ENCODE measurements at places on chromosomes 7 and 10. TPM values are rescaled to one million over a fixed set of nuclear protein-coding genes. Genes with fewer than 3 reads are reported as not detected.

GRCh38 chr10:1602037-1602484 is 135.3 kb downstream of the ADARB2 start:
- no peak overlapping the region for H3K4me3 ChIP-seq
- no peaks in the 10 kb centered on the region for H3K27me3 ChIP-seq
- no peaks in the 10 kb centered on the region for H3K4me1 ChIP-seq
- H3K36me3 ChIP-seq: no peaks in the 10 kb centered on the region
- no peak for DNase-seq

DNA sequence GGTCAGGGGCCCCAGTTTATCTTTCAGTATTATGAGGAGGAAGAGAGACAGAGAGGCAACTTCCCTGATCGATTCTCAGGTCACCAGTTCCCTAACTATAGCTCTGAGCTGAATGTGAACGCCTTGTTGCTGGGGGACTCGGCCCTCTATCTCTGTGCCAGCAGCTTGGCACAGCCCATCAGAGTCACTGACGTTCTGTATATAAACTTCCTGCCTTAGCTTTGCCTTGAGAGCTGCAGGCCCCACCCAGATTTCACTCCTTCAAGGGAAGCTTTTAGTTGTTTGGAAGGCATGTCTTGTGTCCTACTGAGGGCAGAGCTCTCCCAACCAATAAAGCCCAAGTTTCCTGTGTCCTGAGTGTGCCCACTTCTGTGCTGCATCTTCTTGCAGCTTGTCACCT is 242.5 kb upstream of the PRSS58 start:
- H3K4me1 ChIP-seq: peaks cover 6% of the 10 kb centered on the region
- no peak overlapping the region for H3K27ac ChIP-seq
- H3K4me3 ChIP-seq: no peak overlapping the region
- no peaks in the 10 kb centered on the region for H3K36me3 ChIP-seq

GRCh38 chr7:35024298-35024697 is 13.0 kb downstream of the DPY19L1 start:
- DNase-seq: no peak
- H3K4me3 ChIP-seq: no peak overlapping the region
- no peak overlapping the region for H3K27ac ChIP-seq
- H3K4me1 ChIP-seq: peaks cover 9% of the 10 kb centered on the region
- no peaks in the 10 kb centered on the region for H3K36me3 ChIP-seq

GRCh38 chr7:127245607-127246006 is 7.1 kb downstream of the GRM8 start:
- H3K27ac ChIP-seq: no peak overlapping the region
- H3K36me3 ChIP-seq: no peaks in the 10 kb centered on the region
- no peaks in the 10 kb centered on the region for H3K4me1 ChIP-seq
- H3K4me3 ChIP-seq: no peak overlapping the region
- DNase-seq: no peak
- no peaks in the 10 kb centered on the region for H3K27me3 ChIP-seq

GRCh38 chr7:80542398-80542797 is 30.5 kb upstream of the GNAT3 start:
- H3K27me3 ChIP-seq: no peaks in the 10 kb centered on the region
- no peak for DNase-seq
- H3K4me3 ChIP-seq: no peak overlapping the region
- no peak overlapping the region for H3K27ac ChIP-seq
- H3K4me1 ChIP-seq: no peaks in the 10 kb centered on the region

DNA sequence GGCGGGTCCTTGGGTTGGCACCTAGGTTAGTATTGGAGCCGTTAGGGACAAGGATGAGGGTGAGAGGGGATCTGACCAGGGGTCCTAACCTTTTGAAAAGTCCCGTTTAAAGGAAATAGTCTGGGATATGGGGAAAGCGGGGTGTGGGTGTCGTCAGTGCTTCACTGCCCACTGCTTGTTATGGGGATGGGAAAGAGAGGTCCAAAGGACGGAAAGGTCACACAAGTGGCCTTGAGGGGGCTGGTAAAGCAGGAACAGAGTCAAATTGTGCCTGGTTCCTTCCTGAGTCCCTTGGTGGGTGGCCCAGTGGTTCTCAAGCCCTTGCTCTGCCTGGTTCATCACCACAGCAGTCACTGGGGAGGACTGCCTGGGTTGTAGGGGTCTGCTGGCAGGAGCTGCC is 2.6 kb upstream of the ZNF775 start:
- H3K27ac ChIP-seq: peak overlapping the region; percentile 98
- no peak for DNase-seq
- no peaks in the 10 kb centered on the region for H3K36me3 ChIP-seq
- H3K27me3 ChIP-seq: no peaks in the 10 kb centered on the region
- peaks cover 75% of the 10 kb centered on the region for H3K4me1 ChIP-seq
- no peak overlapping the region for H3K4me3 ChIP-seq

GRCh38 chr10:16853201-16853600 is 36.0 kb upstream of the RSU1 start:
- no peak overlapping the region for H3K4me3 ChIP-seq
- no peaks in the 10 kb centered on the region for H3K4me1 ChIP-seq
- no peaks in the 10 kb centered on the region for H3K27me3 ChIP-seq
- no peaks in the 10 kb centered on the region for H3K36me3 ChIP-seq

DNA sequence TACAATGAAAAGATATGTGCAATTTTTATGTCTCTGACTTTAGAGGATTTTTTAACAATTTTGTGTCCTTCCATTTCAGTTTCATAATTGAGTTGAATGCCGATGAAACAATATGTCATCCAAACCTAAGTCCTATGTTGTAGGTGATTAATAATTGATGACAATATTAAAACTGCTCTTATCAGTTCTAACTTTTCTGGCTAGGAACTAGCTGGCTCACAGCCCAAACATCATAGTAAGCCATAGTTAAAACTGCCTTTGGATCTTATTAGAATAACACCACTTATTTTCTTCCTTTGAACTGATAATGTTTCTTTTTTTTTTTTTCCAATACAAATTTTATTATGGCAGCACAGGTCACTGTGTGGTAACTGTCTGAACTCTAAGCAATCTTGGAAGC is 230.9 kb downstream of the GRM8 start:
- no peak overlapping the region for H3K4me3 ChIP-seq
- DNase-seq: peak; percentile 33
- no peaks in the 10 kb centered on the region for H3K36me3 ChIP-seq
- no peak overlapping the region for H3K27ac ChIP-seq
- no peaks in the 10 kb centered on the region for H3K4me1 ChIP-seq

- DNase-seq: no peak
- H3K27ac ChIP-seq: no peak overlapping the region
- no peak overlapping the region for H3K4me3 ChIP-seq
- peaks cover 4% of the 10 kb centered on the region for H3K36me3 ChIP-seq
- H3K4me1 ChIP-seq: no peaks in the 10 kb centered on the region
- no peaks in the 10 kb centered on the region for H3K27me3 ChIP-seq
These were observed 14.4 kb downstream of the CWF19L1 start for GRCh38 chr10:100253041-100253440.

DNA sequence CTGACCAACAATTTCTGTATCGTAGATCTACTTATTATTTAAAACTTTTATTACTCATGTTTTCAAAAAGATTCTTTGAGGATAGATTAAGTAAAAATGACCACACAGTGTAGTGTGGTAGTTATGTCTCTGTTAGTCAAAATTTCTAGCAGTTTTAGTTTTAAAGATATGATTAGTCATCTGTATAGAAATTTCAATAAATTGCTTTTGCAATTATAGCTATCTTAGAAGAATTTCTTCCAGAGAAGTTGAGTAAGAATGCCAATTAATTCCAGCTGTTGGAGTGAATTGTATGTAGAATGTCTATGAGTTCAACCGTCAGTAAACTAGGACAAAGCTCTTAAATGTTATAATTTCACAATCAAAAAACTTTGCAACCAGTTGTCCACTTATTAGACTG is 229.7 kb downstream of the CDK14 start:
- H3K4me3 ChIP-seq: no peak overlapping the region
- DNase-seq: no peak
- no peaks in the 10 kb centered on the region for H3K4me1 ChIP-seq
- H3K36me3 ChIP-seq: no peaks in the 10 kb centered on the region
- no peaks in the 10 kb centered on the region for H3K27me3 ChIP-seq

DNA sequence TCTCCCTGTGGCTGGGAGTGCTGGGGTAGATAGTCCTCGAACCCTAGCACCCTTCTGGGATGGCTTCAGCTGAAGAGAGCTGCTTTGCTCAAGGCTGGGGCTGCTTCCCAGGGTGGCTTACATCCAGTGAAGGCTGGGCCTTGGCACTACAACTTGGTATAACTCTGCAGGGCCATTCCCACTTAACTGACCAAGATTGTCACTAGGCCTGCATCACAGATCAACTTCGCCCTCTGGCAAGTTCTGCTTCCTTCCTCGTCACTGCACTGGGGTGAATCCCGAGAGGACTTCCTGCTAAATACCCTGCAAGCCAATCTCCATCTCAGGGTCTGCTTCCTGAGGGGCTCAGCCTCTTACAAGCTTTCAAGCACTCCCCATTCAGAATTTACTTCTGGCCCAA is 195.2 kb downstream of the DOCK4 start:
- no peaks in the 10 kb centered on the region for H3K27me3 ChIP-seq
- no peak overlapping the region for H3K27ac ChIP-seq
- DNase-seq: peak; percentile 8

The GIMAP4 gene
- total RNA-seq: 13.0 TPM
